ENCODE measurements at places on chromosomes 1 and 21.

DNA sequence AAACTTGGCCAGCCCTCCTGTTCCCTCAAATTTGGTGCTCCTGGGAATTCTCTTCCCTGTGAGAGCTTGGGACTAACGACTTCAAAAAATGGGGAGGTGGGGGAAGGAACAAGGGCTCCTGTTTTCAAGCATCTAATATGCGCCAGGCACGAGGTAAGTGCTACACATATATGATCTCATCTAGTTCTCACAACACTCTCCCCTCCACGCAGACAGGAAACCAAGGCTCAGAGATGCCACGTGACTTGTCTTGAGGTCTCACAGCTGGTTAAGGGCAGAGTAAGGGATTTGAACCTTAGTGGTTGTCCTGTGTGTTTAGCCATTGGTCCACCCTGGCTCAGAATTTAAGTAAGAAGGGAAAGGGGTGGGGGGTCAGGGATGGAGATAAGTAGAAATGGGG is 125.9 kb downstream of the DMRTB1 start:
- no peak for DNase-seq

DNA sequence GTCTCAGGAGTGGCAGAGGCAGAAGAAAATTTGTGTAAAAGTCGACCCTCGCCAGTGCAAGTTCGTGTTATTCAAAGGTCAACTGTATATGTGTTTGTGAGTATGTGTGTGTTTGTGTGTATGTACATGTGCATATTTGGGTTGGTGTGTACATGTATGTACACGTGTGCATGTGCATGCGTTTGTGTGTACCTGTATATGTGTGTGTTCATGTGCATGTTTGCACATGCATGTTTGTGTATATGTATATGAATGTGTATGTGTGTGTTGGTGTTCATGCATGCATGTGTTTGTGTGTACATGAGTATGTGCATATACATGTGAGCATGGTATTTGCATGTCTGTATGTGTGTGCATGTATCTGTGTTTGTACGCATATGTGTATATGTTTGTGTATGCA is 21.7 kb upstream of the TENT5C start:
- DNase-seq, result no peak

- no peak for DNase-seq
These were observed 123.7 kb upstream of the GJB5 start for GRCh38 chr1:34631126-34631525.

- DNase-seq, result no peak
These were observed 39.8 kb downstream of the SNAP47 start for GRCh38 chr1:227774821-227775661.

- no peak for DNase-seq
These were observed 526.9 kb downstream of the MATN1 start for GRCh38 chr1:30196457-30196856.

DNA sequence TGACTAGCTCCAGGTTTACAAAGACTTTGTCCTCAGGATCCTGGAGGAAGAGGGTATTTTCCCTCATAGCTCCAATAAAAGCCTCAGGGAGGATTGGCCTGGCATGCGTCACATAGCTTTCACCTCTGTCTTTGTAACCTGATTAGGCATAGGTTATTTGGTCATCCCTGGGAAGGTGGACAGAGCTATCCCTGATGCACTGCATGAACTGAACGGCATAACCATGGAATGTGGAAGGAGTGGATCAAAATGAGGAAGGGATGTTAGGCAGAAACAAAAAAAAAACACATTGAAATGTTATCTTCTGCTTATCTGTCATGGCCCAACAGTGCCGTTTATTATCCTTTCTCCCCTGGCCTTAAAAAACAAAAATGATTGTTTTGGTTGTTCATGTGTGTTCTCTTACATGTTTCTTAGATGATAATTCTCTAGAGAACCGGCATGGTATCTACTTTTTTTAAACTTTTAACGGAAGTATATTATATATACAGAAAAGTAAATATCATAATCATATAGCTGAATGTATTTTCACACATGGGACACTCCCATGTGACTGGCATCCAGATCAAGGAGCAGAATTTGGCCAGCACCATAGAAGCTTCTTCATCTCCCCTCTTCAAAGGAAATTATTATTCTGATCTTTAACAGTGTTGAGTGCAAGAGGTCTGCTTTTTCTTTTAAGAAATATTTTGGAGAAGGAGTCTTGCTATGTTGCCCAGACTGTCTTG is 85.3 kb downstream of the RPS6KC1 start:
- no peak for DNase-seq

GRCh38 chr1:53835491-53835890 is 2.6 kb downstream of the NDC1 start:
- no peak for DNase-seq

GRCh38 chr1:84361796-84362195 is 36.5 kb upstream of the DNASE2B start:
- no peak for DNase-seq

DNA sequence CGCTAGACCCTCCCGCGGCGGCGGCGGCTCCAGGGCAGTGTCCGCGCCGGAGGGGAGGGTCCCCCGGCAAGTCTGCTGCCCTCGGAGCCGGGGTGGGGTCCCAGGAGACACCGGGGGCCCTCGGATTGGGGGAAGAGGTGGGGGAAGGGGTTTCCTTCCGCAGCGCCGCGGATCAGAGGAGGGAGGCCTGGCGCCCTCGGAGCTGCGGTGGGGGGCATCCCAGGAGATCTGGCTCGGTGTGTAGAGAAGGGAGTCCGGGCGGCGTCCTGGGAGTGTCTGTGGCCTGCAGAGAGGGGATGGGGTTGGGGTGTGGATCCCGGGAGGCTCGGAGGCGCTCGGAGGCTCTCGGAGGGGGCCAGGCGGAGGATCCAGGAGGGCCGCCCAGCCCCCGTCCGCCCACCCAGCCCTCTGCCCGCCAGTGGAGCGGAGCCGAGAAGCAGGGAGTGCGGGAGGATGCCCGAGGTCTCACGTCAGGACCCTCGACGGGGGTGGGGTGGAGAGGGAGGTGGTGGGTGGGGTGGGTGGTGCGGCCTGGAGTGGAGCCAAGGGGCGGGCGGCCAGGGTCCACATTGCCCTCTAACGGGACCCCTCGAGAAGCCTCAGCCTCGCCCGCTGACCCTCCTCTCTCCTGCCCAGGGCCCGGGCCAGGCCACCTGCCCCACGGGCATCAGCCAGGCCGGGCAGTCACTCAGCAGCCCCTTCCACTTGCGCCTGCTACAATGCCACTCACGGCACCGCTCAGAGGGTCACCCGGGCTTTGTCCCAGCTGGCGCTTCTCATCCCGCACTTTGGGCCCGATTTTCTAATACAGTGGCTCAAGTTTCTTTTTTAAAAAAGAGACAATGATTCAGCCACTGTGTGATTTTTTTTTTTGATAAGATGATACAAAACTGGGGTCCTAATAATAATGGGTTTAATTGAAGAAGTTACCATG is 60.2 kb upstream of the ARHGEF16 start:
- DNase-seq, result no peak

Measured in activated naive CD4-positive, alpha-beta T cell treated with Interleukin-2 at 50 U/mL for 16 hours (primary cell).